Renal cortex interstitium (tissue), 15 donors: ENCODE measurements at places on chromosomes 16 and 17. TPM values are rescaled to one million over a fixed set of nuclear protein-coding genes. Genes with fewer than 3 reads are reported as not detected.

GRCh38 chr17:59167571-59168001 lies 12.0 kb downstream of the PRR11 start:
- DNase-seq, result no peak

The PRPF8 gene
- 303 TPM for polyA plus RNA-seq

DNA sequence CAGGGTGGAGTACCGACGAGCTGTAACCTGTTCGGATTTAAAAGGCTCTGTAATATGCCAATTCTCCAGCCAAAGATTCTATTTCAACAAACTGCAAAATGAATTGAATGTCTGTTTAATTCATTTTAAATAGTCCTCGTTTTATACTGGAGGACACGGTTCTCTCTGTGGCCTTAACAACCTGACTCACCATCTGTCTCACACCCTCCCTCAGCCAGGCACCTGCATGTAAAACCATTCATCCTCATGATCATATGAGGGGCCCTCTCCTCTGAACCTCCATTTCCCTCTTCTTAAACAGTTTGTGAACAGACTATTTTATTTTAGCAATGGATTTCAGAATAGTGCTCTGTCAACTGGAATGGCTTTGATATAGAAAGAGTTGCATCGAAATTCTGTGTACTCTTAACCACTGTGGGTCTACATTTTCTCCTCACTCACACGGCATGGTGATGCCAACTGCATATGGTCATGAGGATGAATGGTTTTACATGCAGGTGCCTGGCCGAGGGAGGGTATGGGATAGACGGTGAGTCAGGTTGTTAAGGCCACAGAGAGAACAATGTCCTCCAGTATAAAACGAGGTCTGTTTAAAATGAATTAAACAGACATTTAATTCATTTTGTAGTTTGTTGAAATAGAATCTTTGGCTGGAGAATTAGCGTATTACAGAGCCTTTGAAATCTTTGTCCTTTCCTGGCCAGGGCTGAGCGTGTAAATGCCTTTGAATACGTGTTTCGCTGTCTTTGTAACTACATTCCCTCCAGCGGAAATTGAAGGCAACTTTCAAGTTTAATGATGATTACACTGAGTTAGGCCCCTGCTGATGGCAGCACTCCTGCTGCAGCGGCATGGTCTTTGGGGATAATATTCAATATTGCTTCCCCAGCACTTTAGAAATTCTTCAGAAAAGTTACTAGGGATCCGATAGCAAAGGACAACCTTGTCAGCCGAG lies 329.6 kb downstream of the SNX29 start:
- no peak for DNase-seq

DNA sequence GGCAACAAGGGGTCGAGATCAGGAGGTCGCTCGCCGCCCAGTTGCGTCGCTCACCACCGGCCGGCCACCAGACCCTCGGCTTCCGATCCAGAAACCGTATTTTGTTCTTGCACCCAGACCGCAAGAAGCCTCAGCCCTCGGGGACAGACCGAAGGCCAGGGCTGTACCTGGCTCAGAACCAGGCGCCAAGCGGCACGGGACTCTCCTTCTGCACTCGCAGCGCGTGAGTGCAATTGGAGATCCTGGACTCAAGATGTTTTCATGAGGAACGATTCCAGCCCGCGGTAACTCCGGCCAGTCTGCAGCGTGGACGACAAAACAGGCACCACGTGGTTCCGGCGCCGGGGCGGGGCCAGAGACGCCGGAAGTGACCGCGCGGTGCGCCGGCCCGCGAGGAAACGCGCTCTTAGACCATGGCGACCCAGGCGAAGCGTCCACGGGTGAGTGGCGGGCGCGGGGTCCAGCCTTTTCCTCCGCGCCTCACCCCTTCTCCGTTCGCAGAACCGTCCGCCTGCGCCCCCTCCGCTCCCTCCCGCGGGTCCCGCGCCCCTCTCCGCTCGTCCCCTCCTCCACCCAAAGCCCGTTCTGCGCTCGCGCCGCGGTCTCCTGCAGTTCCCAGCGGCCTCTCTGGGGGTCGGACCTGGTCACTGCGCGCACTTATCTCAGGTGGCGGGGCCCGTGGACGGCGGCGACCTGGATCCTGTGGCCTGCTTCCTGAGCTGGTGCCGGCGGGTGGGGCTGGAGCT lies at the start of gene SETD6:
Gene SETD6 (plus strand): TSS at position 393 of the 746 bp plus-strand sequence. CDS start 21 bp downstream, at position 414.
- peak; percentile 84 for DNase-seq

GRCh38 chr16:74320707-74321106 lies 24.1 kb downstream of the PSMD7 start:
- DNase-seq, result no peak

- no peak for DNase-seq
Measured at GRCh38 chr17:42680331-42680808, 1.3 kb downstream of the CCR10 start.

DNA sequence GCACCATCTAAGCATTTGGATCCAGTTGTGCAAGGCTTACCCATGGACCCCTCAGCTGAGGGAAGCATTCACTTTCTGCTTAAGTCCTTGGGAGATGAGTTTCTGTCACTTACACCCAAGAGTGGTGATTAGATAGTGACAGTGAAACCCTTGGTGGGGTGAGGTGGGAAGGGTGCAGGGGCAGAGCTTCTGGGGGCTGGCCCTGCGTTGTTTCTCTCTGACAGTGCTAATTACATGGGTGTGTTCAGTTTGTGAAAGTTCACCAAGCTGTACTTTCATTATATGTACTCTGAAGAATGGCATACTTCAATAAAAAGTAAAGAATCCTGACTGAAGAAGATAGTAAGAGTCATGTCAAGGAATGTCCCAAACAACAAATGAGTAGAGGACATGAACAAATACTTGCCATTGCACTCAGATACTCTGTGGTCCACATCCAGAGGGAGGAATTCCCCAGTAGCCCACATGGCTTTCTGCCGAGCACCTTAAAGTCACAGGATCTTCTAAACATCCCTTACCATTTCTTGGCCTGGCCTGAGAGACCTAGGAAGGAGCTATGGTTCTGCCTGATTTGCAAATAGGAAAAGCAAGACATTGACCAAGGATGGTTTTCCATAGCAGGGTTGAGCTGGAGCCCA lies 8.4 kb downstream of the CHST6 start:
- no peak for DNase-seq
